ENCODE measurements at places on chromosomes 16 and 17.
A peak's percentile ranks its signal among the peaks of the same experiment; 100 is the strongest.

- DNase-seq: peak; percentile 20
These were observed 41.7 kb downstream of the RMI2 start for GRCh38 chr16:11386791-11387546.

DNA sequence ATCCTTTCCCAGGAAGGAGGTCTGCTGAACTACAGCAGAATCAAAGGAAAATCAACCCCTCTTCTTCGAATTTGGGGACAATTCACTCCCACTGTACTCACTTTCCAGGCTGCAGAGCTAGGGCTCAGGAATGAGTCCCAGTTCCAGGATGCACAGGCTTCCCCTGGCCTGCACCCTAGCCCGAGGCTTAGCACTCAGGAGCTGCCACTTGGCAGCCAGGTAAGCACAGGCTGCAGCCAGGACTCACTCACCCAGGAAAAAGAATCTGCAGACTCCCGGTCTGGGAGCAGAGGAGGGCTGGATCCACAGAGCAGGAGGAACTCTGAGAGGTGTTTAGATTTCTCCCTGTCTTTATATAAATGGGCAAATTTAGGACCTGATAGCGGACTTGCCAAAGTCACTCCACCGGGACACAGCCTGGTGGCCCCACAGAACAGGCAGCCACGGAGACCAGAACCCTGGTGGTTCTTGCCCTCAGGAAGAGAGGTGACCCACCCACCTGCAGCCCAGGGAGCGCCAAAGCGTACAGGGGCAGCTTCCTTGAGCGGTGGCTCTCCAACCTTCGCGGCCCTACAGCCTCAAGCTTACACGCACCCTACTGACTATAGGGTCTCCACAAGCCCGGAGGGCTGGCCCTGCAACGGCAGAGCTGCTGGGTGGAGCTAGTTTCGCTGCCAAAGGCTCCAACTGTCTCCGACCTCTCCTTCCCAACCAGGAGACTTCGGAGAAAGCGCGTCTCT, 4.8 kb downstream of the CBLN1 start:
- DNase-seq: no peak

GRCh38 chr16:1731603-1732002, 25.6 kb downstream of the MAPK8IP3 start:
- no peak for DNase-seq

- DNase-seq: peak; percentile 39
These were observed 56.1 kb upstream of the ACSF3 start for GRCh38 chr16:89037261-89038152.

DNA sequence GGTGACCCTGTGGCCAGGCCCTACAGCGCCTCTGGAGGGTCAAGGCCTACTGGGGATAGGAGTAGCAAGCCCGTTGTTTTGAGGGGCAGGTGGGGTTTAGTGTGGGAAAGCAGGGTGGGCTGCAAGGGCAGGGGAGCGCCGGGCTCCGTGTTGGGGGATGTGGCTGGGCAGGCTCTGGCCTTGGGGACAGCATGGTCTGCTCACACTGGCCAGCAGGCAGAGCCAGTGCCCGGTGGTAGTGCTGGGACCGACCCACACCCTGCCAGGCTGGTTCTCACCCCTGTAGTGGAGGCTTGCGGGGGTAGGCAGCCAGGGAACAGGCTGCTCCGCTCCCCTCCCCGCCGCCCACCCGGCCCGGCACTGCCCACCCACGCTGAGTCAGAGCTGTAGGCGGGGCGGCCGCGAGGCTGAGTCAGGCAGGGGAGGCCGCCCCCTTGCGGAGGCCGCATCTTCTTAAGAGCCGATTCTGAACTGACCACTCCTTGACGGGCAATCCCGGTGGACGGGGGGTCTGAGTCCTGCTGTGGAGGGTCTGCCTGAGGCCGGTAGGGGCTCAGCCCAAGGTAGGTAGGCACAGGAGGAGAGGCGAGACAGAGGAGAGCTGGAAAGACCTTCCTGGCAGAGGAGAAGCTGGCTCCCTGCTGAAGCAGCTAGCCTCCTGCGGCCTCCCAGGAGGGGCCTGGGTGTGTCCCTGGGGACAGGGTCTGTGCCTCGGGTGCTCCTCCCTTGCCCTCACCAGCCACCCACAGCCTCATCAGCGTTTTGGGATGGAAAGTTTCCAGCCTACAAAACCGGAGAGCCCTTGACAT, 62.4 kb downstream of the BAIAP2 start:
- peak; percentile 81 for DNase-seq

DNA sequence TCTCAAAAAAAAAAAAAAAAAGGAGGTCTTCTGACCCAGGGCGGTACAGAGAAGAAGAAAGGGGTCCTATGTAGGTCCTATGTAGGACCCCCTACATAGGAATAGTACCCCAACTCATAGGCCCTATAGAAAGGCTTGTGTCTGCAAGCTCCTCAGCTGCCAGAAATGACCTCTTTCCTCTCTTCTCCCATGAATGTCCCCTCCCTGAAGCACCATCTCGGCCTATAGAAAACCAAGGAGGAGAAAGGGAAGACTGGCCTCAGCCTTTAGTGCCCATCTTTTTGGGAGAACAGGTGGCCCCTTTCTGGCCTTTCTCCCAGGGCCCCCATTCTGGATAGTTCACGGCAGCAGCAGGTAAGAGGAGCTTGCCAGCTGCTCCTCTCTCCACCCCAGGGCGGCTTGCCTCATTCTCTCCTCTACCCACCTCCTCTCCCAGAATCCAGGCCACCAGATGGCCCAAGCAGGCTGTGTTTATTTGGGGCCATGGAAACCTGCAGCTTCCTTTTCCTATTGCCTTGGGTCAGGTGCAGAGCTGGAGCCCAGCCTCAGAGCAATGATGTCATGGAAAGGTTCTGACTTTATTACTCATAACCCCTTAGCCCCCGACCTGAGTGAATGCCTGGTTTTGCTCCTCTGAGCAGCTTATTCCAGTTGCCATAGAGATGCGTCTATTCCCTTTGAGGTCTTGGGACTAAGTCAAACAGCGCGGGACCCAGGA, 1.6 kb upstream of the MRPL58 start:
- peak; percentile 4 for DNase-seq

GRCh38 chr16:2092256-2092620, 43.5 kb downstream of the PKD1 start:
- no peak for DNase-seq

GRCh38 chr16:47806309-47806847, 345.2 kb downstream of the PHKB start:
- no peak for DNase-seq

- DNase-seq: no peak
These were observed 43.1 kb downstream of the HS3ST3A1 start for GRCh38 chr17:13558588-13558987.

DNA sequence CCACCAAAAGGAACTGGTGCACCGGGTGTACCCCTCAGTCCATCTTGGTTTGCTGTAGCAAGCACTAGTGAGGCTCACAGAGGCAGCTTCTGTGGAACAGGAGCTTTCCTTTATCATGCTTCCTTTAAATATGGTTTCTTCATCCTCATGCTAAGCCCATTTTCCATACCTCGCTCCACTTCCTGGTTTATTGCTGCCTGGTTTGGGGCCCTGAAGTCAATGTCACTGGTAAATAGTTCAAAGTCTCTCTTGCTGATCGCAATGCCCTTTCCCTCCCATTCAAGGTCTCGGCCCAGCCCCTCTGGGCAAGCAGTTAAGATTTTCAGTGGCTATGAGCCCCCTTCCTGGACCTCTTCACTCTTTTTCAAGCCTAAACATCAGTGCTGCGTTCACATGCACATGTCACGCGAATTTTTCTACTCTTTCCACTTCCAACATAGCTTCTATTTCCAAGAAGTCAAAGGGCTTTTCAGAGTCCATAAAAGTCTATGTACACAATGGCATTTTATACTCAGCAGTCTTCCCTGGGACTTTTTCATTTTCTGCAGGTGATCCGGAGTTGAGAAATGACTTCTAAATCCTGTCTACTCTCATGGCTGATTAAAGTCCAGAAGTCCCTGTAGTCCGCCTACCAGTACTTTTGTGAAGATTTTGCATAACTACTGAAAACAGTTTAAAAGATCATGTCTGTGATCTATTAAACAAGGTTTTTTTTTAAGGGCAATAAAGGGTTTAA, 323.8 kb upstream of the ZFHX3 start:
- DNase-seq: no peak

GRCh38 chr16:11134722-11135463, 121.1 kb downstream of the SOCS1 start:
- no peak for DNase-seq

GRCh38 chr16:64121473-64121872, 1000.4 kb downstream of the CDH11 start:
- DNase-seq: peak; percentile 14

- no peak for DNase-seq
These were observed 48.7 kb downstream of the USP22 start for GRCh38 chr17:20993863-20994778.

GRCh38 chr17:80812362-80813088, 179.1 kb upstream of the CHMP6 start:
- no peak for DNase-seq

DNA sequence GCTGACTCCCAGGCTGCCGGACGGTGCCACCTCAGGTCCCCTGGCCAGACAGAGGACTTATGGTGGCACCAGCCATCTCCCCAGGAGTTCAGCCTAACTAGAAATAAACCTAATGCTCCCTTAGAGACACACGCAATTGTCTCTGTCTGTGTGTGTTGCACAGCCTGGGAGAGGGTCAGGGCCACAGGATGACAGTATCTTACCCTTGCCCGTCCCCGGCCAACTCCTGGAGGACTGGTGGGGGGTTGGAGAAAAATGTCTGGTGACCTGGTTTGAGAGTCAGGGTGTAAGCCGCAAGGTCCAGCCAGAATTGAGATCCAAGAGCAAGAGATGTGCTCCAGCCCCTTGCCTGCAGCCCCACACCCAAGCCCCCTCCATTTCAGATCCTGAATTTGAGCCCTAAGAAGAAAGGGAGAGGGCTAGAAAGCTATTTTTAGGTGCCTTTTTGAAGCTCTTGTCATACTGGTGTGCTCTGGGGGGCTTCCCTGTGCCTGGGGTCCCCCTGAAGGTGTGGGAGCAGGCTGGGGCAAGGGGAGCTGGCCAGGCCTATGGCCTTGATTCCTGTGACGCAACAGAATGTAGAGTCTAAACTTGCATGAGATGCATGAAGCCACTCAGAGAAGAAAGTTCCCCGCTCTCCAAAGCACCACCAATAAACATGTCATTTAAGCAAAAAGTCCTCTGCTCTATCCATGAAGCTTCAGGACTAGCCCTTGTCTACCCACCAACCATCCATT, 12.9 kb downstream of the ZNF319 start:
- no peak for DNase-seq

DNA sequence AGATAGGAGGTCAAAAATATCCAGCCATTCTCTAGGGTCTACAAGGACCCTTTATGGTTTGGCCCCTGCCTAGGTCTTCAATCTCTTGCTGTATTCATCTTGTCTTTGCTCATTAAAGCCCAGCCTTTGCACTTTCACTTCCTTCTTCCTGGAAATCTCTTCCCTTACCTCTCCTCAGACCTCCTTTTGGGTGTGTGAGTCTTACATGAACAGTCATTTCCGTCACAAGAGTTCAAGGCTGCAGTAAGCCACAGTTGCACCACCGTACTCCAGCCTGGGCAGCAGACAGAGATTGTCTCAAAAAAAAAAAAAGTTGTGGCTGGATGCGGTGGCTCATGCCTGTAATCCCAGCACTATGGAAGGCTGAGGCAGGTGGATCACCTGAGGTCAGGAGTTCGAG, 6.0 kb upstream of the ATP1B2 start:
- no peak for DNase-seq

Data from fibroblast of skin of scalp (primary cell).